Fibroblast of skin of left quadriceps (primary cell): ENCODE measurements at places on chromosomes 1 and 21.

GRCh38 chr1:100528871-100529270 is 9.1 kb upstream of the GPR88 start:
- DNase-seq = peak; percentile 65

DNA sequence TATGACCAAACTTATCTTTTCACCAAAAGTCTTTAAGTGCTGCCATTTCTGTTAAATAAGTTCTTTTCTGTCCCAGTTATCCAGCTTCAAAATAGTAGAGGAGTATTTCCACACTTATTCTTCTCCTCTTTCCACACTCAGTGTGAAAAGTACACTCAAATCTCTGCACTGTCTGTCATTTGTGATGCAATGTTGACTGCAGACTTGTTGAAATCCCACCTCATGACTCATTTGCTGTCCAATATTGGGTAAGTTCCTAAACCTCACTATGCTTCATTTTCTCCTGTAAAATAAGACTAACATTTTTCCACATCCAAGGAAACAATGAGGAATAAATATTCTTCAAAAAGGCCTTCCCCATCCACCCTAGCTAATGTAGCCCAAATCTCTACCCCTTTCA is 17.5 kb downstream of the LRRIQ3 start:
- peak; percentile 0 for DNase-seq

DNA sequence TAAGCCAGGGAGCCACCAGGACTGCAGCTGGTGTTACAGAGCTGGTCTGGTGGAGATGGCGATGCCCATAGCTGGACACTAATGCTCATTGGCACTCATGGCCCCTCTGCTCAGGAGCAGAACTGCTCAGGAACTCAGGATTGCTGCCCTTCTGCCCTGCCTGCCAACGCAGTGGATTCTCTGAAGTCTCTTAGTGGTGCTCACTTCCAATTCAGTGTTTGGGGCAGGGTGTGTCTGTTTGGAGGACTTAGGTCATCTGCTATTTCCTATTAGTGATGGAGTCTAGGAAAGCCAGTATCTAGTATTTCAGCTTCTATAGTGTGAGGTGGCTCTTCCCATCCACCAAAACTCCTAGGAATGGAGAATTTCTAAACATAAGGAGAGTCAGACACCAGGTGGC is 29.1 kb downstream of the S100A10 start:
- DNase-seq = no peak

- no peak for DNase-seq
These were observed 21.5 kb downstream of the LRIG2 start for GRCh38 chr1:113094506-113094905.

GRCh38 chr1:178579562-178579961 is 66.7 kb downstream of the TEX35 start:
- no peak for DNase-seq

DNA sequence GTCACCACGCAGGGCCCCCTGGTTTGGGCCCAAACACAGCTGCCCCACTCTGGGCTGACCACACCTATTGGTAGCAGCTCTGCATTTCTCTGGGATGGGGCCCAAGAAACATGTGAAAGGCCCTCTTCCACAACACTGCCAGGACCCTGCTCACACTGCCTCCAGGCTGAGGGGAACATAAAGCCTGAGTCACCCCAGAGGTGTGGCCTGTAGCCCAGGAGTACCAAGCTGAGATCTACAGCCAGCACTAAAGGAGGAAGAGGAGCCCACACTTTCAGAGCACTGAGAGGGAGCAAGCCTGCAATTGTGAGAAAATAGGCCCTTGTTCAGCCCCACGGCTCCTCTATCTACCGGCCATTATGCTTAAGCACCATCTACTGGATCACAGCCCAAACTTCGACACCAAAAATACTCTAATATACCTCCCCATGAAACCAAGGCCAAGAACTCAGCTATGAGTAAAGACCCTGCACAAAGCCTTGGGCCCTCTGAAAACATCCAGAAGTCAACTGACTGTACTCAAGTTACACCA is 14.4 kb upstream of the OR2T10 start:
- DNase-seq = no peak

DNA sequence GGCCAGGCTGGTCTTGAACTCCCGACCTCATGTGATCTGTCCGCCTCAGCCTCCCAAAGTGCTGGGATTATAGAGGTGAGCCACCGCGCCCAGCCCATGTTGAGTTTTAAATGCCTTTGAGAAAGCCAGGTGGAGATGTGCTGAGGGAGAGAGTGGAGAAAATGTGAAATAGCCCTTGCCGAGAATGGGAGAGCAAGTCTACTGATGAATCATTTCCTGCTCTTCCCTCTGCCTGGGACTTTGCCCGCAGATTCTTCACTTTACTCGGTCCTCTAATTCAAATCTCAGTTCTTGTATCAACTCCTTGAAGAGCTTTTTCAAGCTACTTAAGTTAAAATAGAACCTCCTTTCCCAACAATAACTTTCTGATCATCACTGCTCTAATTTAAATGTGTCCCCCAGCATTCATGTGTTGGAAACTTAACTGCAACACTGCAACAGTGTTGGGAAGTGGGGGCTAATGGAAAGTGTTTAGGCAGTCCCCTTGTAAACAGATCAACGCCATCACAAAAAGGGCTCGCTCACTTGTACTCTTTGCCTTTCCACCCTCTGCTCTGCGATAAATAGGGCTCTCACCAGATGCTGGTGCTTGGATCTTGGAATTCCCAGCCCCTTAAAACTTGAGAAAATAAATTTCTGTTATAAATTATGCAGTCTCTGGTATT is 27.8 kb downstream of the OSBPL9 start:
- no peak for DNase-seq
